ENCODE measurements at places on chromosomes 6 and 20. TPM values are rescaled to one million over a fixed set of nuclear protein-coding genes. Genes with fewer than 3 reads are reported as not detected.

DNA sequence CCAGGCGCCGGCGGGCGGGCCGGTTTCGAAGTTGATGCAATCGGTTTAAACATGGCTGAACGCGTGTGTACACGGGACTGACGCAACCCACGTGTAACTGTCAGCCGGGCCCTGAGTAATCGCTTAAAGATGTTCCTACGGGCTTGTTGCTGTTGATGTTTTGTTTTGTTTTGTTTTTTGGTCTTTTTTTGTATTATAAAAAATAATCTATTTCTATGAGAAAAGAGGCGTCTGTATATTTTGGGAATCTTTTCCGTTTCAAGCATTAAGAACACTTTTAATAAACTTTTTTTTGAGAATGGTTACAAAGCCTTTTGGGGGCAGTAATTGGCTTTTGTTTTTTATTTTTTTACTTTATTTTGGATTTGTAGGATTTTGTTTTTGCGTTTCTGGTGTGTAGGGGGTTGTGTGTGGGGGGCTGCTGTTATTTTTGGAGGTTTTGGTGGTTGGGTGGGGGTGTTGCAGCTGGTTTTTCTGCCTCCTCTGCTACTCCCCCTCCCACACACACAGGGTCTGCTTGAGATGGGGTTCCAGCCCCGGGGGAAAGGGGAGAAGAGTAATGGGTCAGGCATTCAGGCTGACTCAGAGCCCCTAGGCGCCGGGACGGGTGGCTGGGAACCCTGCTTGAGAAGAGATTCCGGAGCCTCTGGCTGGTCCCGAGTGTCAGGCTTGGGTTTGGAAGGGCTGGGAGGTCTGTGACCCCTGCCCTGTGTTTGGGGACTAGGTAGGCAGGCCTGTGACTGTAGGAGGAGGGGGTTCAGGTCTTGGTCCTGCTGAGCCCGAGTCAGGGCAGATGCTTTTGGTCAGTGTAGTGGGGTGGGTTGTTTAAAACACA, 2.0 kb downstream of the CEBPB start:
- H3K36me3 ChIP-seq: peaks cover 27% of the 10 kb centered on the region
- peaks cover 34% of the 10 kb centered on the region for H3K4me1 ChIP-seq
- peak overlapping the region; percentile 95 for H3K4me3 ChIP-seq
- peak; percentile 90 for DNase-seq

SRSF12 gene
- not detected for total RNA-seq

SF3B5 gene
- total RNA-seq: 167 TPM

GRCh38 chr20:60031107-60031506, 72.9 kb downstream of the CDH26 start:
- no peak overlapping the region for H3K27ac ChIP-seq
- H3K36me3 ChIP-seq: peaks cover 1% of the 10 kb centered on the region
- no peak overlapping the region for H3K4me3 ChIP-seq
- no peaks in the 10 kb centered on the region for H3K4me1 ChIP-seq
- H3K27me3 ChIP-seq: no peaks in the 10 kb centered on the region

IL17A gene
- not detected for total RNA-seq

HLA-DQA1 gene
- total RNA-seq: 2.7 TPM

DNA sequence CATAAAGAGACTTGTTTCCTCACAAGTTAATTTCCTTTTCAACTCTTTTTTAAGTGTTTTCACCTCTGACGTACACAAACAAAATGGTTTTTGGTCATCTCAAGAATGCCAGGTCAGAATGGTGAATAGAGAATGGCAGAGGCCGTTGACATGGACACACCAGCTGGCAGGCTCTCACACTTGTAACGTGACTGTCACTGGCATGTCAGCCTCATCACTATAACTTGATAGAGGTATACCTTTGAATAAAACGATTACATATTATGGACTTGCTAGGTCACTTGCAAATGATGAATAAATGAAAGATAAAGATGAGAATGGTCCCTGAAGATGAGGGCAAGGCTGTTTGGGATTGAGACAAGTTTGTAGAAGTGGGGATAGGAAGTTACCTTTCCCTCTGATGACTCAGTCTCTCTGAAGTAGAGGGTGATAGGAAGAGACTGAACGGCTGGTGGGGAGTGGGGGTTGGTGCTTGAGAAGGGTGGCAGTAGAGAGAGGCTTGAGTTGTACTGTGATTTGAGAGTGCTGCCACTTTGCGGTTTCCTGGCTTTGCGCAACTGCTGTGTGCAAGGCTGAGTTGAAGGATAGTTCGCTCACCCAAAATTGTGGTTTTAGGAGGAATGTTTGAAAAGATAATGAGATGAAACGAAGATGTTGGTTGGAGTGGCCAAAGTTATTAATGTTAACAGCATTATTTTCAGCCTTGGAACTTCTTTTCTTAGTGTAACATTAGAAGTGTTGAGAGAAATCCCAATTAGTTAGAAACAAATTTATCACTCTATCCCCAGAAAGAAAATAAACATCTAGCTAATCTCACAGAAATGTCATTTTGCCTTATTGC, 30.3 kb downstream of the TBPL1 start:
- peaks cover 50% of the 10 kb centered on the region for H3K36me3 ChIP-seq
- H3K27me3 ChIP-seq: no peaks in the 10 kb centered on the region
- peak overlapping the region; percentile 35 for H3K4me3 ChIP-seq
- peak overlapping the region; percentile 66 for H3K27ac ChIP-seq
- DNase-seq: peak; percentile 69

ECT2L gene
- total RNA-seq: not detected

CCN2 gene
- not detected for total RNA-seq

SYCP2L gene
- 0.13 TPM for total RNA-seq

KPNA5 gene
- total RNA-seq: 11.0 TPM

PKIB gene
- 0.44 TPM for total RNA-seq

C6orf141 gene
- total RNA-seq: not detected

TBC1D22B gene
- 15.4 TPM for total RNA-seq

DNA sequence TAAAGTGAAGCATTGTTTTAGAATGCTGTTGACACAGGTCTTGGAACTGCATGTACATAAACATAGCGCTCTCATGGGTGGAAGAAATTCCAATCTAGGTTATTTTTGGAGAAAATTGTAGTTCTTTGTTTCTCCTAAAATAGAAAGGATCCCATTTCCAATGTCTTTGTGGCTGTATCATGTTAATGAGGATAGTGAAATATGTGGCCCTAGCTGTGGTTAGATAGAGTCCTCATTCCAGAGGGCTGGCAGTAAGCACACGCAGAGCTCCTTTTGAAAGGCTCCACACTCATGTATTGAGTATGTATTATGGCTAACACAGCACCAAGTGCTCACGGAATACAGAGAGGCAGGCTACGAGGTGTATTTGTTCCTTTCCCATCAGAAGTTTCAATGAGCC, 60.9 kb downstream of the SNRNP48 start:
- peaks cover 2% of the 10 kb centered on the region for H3K27me3 ChIP-seq
- no peak overlapping the region for H3K27ac ChIP-seq
- DNase-seq: no peak
- H3K36me3 ChIP-seq: no peaks in the 10 kb centered on the region

HCRTR2 gene
- total RNA-seq: not detected

GRCh38 chr6:25670208-25670607, 18.2 kb downstream of the SCGN start:
- H3K27me3 ChIP-seq: peaks cover 19% of the 10 kb centered on the region
- H3K36me3 ChIP-seq: no peaks in the 10 kb centered on the region
- no peak overlapping the region for H3K4me3 ChIP-seq

DNA sequence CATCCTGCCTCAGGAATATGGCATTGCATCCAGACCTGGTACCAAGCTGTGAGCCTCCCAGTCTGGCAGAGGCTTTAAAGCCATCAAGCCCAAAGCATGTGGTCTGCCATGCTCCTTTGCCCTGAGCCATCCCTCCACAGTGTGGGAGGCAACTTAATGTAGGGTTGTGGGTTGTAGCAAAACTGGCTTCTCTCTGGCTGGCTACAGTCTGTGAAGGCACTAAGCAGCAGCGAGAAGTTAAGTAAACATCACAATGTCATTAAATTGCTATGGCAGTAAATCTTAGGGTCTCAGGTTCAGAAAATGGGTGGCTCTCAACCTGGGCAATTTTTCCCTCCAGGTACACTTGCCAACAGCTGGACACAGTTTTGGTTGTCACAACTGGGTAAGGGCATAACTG, 472.9 kb downstream of the PREX1 start:
- H3K4me3 ChIP-seq: no peak overlapping the region
- no peaks in the 10 kb centered on the region for H3K36me3 ChIP-seq
- no peak overlapping the region for H3K27ac ChIP-seq
- H3K27me3 ChIP-seq: peaks cover 14% of the 10 kb centered on the region
- no peak for DNase-seq
- H3K4me1 ChIP-seq: no peaks in the 10 kb centered on the region

RNF217 gene
- total RNA-seq: not detected

RPS18 gene
- 2,813 TPM for total RNA-seq

DNA sequence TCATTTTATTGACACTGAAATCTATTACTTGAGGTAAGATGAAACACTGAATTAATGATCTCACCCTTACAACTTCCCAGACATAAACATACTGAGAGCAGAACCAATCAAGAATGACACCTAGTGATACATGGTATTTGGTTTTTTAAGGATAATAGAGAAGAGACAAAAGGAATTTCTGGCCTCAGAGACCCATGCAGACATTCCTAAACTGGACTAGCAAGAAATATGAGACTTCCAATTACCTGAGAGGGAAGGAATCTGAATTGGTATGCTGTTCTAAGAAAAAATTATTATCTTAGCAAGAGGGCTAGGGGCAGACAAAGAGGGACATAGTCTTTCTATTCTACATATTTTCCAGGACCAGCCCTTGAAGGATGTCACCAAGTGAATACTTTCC, 141.1 kb downstream of the BMP5 start:
- H3K27me3 ChIP-seq: no peaks in the 10 kb centered on the region
- no peaks in the 10 kb centered on the region for H3K36me3 ChIP-seq
- DNase-seq: no peak
- no peaks in the 10 kb centered on the region for H3K4me1 ChIP-seq

EMILIN3 gene
- total RNA-seq: not detected

- H3K4me1 ChIP-seq: no peaks in the 10 kb centered on the region
- H3K27me3 ChIP-seq: no peaks in the 10 kb centered on the region
- no peak overlapping the region for H3K4me3 ChIP-seq
- DNase-seq: no peak
- H3K27ac ChIP-seq: no peak overlapping the region
These were observed 16.4 kb upstream of the ENPP4 start for GRCh38 chr6:46113370-46113769.

DCDC2 gene
- not detected for total RNA-seq

- no peak overlapping the region for H3K4me3 ChIP-seq
- no peaks in the 10 kb centered on the region for H3K4me1 ChIP-seq
- H3K27ac ChIP-seq: no peak overlapping the region
- H3K36me3 ChIP-seq: no peaks in the 10 kb centered on the region
- DNase-seq: no peak
- no peaks in the 10 kb centered on the region for H3K27me3 ChIP-seq
These were observed 35.2 kb downstream of the SYNDIG1 start for GRCh38 chr20:24504331-24505285.

GRCh38 chr6:37684801-37685200, 12.9 kb downstream of the MDGA1 start:
- no peak overlapping the region for H3K4me3 ChIP-seq
- H3K27me3 ChIP-seq: peaks cover 5% of the 10 kb centered on the region
- no peak overlapping the region for H3K27ac ChIP-seq
- H3K36me3 ChIP-seq: no peaks in the 10 kb centered on the region

DNA sequence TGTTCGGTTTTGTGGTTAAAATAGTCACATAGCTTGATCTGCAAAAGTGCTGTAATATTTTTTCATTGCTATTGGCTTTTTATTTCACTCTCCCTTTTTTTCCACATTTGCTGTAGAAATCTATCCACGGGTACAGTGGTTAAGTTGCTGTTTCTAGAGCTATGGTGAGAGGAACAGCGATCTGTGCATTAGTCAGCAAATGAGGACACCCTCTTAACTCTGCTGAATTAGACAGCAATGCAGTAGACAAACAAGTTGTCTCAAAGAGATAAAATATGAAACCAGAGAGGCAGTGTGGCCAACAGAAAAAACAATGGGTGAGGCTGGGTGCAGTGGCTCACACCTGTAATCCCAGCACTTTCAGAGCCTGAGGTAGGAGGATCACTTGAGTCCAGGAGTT, 17.6 kb upstream of the SYNJ2 start:
- peak overlapping the region; percentile 69 for H3K27ac ChIP-seq
- H3K4me1 ChIP-seq: peaks cover 32% of the 10 kb centered on the region
- H3K36me3 ChIP-seq: peaks cover 20% of the 10 kb centered on the region
- no peak for DNase-seq
- peak overlapping the region; percentile 18 for H3K4me3 ChIP-seq

CD93 gene
- total RNA-seq: 0.82 TPM

DNA sequence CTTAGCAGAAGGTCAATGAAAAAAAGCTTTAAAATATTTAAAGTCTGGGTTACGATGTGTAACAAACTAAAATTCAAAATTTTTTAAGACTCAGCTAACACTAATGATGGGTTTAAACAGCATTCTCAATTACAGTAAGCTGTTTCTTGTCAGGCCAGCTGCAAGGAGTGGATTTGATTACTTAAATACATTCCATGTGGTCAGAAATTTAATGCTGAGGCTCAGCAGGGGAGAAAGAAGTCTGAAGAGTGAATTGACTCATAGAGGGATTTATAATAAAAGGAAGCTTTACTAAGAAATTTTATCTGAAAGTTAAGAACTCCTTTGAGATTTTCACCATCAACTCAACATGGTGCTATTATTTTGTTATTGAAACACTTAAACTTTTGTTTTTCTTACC, 398.6 kb downstream of the KHDRBS2 start:
- DNase-seq: no peak
- no peaks in the 10 kb centered on the region for H3K27me3 ChIP-seq
- no peaks in the 10 kb centered on the region for H3K4me1 ChIP-seq

DNA sequence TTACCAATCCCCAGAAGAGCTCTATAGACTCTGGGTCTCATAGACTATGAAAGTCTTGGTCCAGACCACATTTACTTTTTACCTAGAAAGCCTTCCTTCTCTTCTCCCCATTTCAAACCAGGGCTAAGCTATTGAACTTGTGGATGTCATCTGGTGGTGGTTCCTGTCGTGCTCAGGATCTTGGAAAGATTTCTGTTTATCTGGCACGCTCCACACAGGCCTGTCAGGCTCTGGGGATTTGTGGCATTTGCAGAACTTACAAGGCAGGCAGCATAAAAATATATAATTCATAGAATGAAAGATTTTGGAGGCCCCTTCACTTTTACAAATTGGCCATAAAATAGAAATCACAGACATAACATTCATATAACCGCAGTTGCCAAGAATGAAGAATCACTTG, 188.1 kb downstream of the UST start:
- H3K27ac ChIP-seq: no peak overlapping the region
- no peak overlapping the region for H3K4me3 ChIP-seq
- H3K27me3 ChIP-seq: peaks cover 11% of the 10 kb centered on the region
- no peak for DNase-seq
- H3K36me3 ChIP-seq: no peaks in the 10 kb centered on the region

- H3K4me3 ChIP-seq: no peak overlapping the region
- H3K36me3 ChIP-seq: no peaks in the 10 kb centered on the region
- no peak for DNase-seq
- no peaks in the 10 kb centered on the region for H3K4me1 ChIP-seq
- no peaks in the 10 kb centered on the region for H3K27me3 ChIP-seq
These were observed 291.0 kb downstream of the COL12A1 start for GRCh38 chr6:74914888-74915287.

GRCh38 chr20:61865353-61865752, 200.3 kb downstream of the TAF4 start:
- H3K36me3 ChIP-seq: no peaks in the 10 kb centered on the region
- DNase-seq: no peak
- no peaks in the 10 kb centered on the region for H3K27me3 ChIP-seq
- H3K4me3 ChIP-seq: no peak overlapping the region
- H3K4me1 ChIP-seq: peaks cover 5% of the 10 kb centered on the region

CALHM4 gene
- total RNA-seq: not detected

SLC22A2 gene
- not detected for total RNA-seq

TP53TG5 gene
- total RNA-seq: 0.16 TPM

- DNase-seq: no peak
- no peak overlapping the region for H3K4me3 ChIP-seq
- peaks cover 61% of the 10 kb centered on the region for H3K27me3 ChIP-seq
- H3K4me1 ChIP-seq: peaks cover 9% of the 10 kb centered on the region
These were observed 1.5 kb downstream of the SALL4 start for GRCh38 chr20:51800872-51801121.
